Right hindlimb (tissue), 1 donor: ENCODE measurements at places on chromosomes 7 and 10.

GRCh38 chr7:117210908-117211307 is 112.0 kb downstream of the WNT2 start:
- no peak for DNase-seq

- no peak for DNase-seq
These were observed 33.3 kb upstream of the TM9SF3 start for GRCh38 chr10:96619796-96620773.

GRCh38 chr7:140673774-140674155 is 1.0 kb downstream of the ADCK2 start:
- no peak for DNase-seq

GRCh38 chr7:157553256-157553655 is 216.5 kb downstream of the DNAJB6 start:
- no peak for DNase-seq

- DNase-seq: no peak
These were observed 3.4 kb downstream of the ADCYAP1R1 start for GRCh38 chr7:31055471-31055870.

DNA sequence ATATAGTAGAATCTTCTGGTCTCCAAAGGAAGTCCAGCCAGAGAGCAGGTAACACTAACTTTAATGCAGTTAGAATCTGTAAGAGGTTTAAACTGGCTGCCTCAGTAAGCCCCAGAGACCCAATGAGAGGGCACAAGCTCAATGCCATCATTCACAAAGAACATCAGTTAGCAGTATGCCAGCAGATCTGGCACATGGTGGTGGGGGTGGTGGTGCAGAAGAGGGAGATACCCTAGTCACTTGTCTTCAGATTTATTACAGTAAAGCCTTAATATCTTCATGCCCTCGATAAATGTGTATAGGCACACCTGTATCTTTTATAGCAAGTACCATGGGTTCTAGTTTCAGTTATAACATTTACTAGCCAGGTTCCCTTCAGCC is 86.2 kb downstream of the SORBS1 start:
- DNase-seq: no peak

GRCh38 chr7:78395298-78396036 is 596.9 kb downstream of the PHTF2 start:
- DNase-seq: no peak

GRCh38 chr7:30994206-30995100 is 30.7 kb downstream of the GHRHR start:
- DNase-seq: no peak

GRCh38 chr7:87216701-87217508 is 2.6 kb downstream of the TMEM243 start:
- DNase-seq: no peak

- no peak for DNase-seq
These were observed 172.3 kb downstream of the AKR1D1 start for GRCh38 chr7:138248609-138249008.

DNA sequence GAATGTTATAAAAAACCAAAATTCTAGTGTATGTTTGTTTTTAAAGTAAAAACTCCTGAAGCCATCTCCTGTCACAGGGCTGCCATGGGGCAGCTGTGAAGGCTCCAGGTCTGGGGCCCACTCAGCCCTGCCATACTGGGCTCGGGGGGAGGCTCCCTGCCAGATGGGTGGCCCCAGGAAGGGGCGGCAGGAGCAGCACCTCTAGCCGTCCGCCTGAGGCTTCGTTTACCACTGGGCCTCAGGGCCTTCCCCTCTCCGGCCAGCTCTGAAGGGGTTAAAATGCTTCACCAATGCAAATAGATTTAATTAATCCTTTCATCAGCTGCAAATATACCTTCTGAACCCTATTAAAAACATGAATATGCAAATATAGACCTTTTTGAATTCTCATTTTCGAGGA is 139.0 kb downstream of the ELFN1 start:
- no peak for DNase-seq

- DNase-seq: peak; percentile 94
These were observed 766 bp upstream of the EIF3B start for GRCh38 chr7:2353936-2354185.

GRCh38 chr10:95026461-95026860 is 42.8 kb downstream of the CYP2C8 start:
- DNase-seq: no peak
